ENCODE measurements at places on chromosomes 3 and 15.

DNA sequence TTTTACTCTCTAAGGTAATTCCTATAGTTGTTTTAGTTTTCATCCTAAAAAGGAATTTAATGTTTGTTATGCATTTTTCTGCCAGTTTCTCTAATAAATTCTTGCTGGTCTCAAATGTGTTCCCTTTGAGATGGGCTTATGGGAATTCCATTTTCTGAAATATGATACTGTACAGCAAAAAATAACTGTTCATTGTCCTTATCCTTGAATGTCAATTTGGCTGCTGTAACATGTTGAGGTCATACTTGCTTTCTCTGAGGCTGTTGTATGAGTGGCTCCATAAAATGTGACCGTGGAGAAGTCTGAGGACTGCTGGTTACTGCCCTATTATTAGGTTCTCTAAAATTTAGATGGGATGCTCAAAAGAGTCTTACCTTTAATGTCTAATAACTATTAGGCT, 266.5 kb downstream of the ADAMTS17 start:
- no peak for DNase-seq

DNA sequence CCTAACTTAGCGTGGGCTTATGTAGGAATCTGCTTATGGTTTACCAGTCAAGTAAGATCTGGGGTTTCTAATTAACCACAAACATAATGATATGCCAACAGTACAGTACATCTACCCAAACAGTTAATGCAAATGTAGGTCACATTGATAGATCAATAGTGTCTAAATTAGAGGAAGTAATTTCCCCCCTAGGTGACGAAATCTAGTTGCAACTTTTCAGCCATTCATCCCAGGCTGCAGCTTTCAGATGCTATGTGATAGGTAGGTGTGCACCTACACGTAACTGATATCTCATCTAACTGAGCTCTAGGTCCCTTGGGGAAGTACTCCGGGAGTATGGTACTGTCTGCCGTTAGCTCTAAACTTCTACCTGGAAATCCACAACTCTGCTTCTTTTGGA, 57.2 kb downstream of the CRTC3 start:
- DNase-seq: no peak

DNA sequence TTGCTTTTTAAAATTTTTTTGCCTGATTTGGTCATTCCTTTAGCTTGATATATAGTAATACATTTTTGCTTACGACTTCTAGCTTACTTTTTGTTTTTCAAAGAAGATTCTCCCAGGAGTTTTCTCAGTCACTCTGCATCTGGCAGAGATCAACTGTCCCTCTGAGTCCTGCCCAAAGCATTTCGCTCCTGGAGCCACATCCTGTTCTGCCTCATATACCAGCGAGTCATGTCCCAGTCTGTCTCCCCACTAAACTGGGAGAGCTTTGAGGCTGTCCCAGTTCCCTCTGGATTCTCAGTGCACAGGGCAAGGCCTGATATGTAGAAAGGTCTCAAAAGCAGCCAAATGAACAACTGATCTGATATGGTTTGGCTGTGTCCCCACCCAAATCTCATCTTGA, 326.3 kb downstream of the ARRDC4 start:
- no peak for DNase-seq

DNA sequence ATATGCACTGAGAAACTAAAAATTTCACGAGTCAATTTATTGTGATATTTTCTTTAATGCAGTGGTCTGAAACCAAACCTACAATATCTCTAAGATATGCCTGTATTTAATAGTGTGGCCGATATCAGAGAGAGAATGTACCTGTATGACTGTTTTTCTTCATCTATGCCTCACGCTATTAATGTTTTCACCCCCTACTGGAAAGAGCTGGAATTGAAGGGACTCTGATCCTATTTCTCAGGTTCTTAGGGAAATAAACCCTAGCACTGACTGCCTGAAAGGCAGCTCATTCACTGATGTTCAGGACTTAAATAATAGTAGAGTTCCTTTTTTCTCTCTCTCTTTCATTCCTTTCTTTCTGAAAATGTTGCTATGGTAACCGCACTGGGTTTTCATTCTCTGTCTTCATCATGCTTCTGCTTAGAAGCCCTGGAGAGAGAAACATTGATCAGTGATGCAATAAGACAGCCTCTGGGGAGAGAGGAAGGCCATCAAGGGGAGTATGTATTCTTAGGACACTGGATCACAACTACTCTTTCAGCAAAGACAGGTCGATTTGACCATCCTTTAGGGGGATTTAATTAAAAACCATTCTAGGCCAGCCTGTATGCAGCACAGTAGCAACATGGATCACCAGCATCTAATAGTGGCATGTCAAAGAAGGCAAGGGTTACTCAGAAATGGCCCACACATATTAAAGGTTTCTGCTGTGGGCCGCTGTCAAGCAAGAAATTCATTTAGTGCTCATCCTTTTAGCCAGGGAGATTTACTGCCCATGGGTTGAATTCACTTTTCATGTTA, 1135.7 kb downstream of the IGSF11 start:
- DNase-seq: no peak

DNA sequence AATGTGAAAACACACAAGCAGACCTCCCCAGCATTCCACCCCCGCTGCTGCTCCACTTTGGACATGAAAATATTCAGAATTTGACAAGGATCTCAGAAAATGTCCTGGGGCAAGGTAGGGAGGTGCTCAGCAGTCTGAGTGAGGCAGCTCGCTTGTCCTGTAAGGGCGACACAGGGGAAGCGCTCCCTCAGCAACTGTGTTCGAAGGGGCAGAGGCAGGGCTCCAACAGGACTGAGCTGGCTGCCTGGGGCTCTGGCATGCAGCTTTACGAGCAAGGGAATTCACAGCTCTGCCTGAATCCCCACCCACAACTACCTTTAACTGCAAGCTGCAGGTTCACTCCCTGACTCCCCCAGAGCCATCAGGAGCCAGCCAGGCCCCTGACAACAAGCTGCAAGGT, 287.0 kb upstream of the LYSMD4 start:
- no peak for DNase-seq

- no peak for DNase-seq
These were observed 366.7 kb downstream of the NSUN3 start for GRCh38 chr3:94429517-94429916.

Data from cortex of kidney (tissue), 1 donor.